ENCODE measurements at places on chromosomes 12 and 14.

DNA sequence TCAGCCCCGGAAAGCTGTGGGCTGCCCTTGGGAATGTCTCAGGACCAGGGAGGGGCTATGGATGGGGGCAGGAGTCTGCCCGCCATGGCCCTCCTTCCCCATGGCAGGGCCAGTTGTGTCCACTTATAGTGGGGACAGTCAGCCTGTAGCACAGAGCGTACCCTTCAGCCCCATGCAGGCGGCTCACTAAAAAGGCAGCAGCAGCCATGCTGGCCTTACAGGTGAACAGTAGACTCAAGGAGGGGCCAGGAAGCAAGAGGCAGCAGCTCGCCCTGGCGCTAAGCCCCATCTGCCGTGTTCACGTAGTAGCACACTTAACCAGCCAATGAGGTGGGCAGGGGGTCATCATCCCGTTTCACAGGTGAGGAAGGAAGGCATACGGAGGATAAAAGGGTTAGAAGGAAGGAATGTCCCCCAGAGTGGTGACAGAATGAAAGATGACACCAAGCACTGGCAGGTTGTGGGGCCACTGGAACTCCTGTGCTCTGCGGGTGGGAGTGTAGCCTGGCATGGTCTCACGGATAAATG lies 52.7 kb downstream of the FAM222A start:
- DNase-seq, result no peak

GRCh38 chr12:47249082-47249481 lies 169.3 kb upstream of the AMIGO2 start:
- DNase-seq, result no peak

- no peak for DNase-seq
These were observed 284.3 kb downstream of the RAD51B start for GRCh38 chr14:68103853-68104252.

DNA sequence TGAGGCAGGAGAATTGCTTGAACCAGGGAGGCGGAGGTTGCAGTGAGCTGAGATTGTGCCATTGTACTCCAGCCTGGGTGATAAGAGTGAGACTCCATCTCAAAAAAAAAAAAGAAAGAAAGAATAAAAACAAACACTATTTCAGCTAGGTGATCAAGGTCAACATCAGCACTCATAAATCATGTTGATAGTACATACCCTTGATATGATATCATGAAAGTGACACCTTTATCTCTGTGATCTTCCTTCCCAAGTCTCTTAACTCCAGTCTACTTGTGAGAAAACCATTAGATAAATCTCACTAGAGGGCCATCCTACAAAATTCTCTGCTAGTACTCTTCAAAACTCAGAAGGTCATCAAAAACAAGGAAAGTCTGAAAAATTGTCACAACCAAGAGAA lies 44.2 kb upstream of the PTGR2 start:
- no peak for DNase-seq

DNA sequence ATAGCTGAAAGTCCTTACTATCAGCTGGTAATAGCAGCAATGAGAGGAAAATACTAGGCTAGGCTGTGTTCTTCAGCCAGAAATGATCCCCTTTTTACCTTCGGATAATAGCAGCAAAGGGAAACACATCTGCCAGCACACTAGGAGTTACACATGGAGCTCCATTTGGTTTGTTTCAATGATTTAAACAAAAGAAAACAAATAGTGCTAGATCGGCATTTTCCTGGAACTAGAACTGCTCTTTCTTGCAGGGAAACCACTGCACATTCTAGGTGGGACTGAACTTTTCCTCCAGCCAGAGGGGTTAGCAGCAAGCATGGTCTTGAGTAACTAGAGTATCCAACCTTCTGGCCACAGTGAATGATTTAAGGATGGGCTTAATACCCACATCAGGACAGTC lies 117.6 kb downstream of the PDE6H start:
- DNase-seq, result no peak

GRCh38 chr14:105943973-105944602 lies 417.7 kb downstream of the TMEM121 start:
- no peak for DNase-seq

DNA sequence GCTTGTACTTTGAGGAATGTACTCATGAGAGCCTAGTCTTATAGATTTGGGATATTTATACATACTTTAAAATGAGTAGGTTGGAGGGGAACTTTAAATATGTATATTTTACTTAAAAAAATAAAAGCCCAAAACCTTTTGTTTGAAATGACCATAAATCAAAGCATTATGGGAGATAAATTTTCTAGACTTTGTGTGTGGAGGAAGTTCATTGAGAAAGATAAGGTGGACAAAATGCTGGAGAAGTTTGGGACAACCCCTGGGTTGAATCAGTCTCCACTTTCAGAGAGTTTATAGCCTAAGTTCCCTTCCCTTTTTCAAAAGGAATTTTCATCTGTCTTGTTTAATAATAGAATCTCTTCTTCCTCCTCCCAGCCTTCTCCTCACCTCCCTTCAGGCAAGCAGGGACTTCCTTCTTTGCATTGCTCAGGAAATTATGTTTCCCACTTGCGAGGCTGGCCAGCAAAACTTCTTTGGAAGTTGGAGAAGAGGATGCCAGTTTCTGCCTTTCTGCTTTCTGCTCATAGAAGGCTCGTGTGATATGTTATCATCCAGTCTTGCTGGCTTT lies 54.2 kb downstream of the CHST11 start:
- no peak for DNase-seq
